ENCODE measurements at places on chromosomes 16 and 17.
A peak's percentile ranks its signal among the peaks of the same experiment; 100 is the strongest.

DNA sequence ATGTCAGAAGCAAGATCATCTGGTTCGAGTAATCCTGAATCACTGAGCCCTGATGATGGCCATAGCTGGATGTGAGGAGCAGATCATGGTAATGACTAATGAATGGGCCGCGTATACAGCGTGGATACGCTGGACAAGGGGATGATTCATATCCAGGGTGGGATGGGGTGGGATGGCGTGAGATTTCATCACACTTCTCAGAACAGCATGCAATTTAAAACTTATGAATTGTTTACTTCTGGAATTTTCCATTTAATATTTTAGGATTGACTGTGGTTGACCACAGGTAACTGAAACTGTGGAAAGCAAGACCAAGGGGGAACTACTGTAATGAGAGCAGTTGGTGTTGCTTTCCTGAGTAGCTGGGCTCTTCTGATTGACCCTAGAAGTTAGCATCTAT is 225.5 kb downstream of the STX8 start:
- H3K27ac ChIP-seq, result no peak overlapping the region
- peaks cover 13% of the 10 kb centered on the region for H3K4me1 ChIP-seq
- DNase-seq, result no peak
- no peaks in the 10 kb centered on the region for H3K27me3 ChIP-seq

- no peaks in the 10 kb centered on the region for H3K36me3 ChIP-seq
- DNase-seq, result no peak
- no peak overlapping the region for H3K4me3 ChIP-seq
- H3K4me1 ChIP-seq, result no peaks in the 10 kb centered on the region
Measured at GRCh38 chr16:8346294-8346693, 244.0 kb downstream of the TMEM114 start.

GRCh38 chr16:22664561-22664997 is 149.4 kb upstream of the HS3ST2 start:
- no peak overlapping the region for H3K27ac ChIP-seq
- no peaks in the 10 kb centered on the region for H3K36me3 ChIP-seq
- DNase-seq, result no peak
- no peaks in the 10 kb centered on the region for H3K4me1 ChIP-seq
- H3K4me3 ChIP-seq, result no peak overlapping the region

DNA sequence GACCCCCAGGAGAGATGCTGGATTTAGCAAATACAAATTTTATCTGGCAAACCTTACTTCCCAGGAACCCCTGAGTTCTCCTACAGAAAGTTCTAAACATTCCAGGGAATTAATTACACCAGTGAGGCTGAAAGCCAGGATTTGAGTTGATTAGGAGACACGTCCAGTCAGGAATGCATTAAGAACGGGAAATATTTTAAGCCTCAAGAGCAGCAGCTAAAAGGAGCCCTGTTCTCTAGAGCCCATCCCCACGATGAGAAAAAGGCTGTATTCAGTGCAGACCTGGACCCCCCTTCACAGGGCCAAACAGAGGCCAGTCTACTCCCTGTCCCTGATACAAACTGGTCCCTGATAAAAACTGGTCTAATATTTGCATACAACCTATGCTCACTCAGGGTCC is 55.0 kb downstream of the VAT1L start:
- H3K27ac ChIP-seq, result no peak overlapping the region
- no peak for DNase-seq
- no peaks in the 10 kb centered on the region for H3K4me1 ChIP-seq

GRCh38 chr17:78963378-78963777 is 16.3 kb downstream of the LGALS3BP start:
- no peak overlapping the region for H3K27ac ChIP-seq
- no peaks in the 10 kb centered on the region for H3K4me1 ChIP-seq
- no peaks in the 10 kb centered on the region for H3K36me3 ChIP-seq

DNA sequence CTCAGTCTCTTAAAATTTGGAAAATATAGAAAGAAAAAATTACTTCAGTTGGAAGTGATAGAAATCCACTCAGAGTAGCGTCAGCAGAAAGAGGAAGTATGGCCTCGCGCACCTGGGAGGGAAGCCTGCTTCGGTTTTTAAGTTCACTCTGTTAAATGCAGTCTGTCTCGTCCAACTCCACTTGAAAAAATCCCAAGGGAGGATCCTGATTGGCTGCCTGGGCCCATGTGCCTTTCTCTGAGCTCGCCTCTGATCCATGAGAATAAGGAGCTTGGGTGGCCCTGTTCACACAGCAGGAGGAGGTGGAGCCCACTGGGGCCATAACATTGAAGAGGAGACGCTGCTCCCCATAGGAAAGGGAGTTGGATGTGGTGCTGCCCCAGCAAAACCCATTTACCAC is 40.7 kb downstream of the DNAJA2 start:
- H3K4me3 ChIP-seq, result no peak overlapping the region
- H3K4me1 ChIP-seq, result peaks cover 1% of the 10 kb centered on the region
- no peaks in the 10 kb centered on the region for H3K27me3 ChIP-seq
- peak overlapping the region; percentile 50 for H3K27ac ChIP-seq
- peaks cover 8% of the 10 kb centered on the region for H3K36me3 ChIP-seq
- no peak for DNase-seq

DNA sequence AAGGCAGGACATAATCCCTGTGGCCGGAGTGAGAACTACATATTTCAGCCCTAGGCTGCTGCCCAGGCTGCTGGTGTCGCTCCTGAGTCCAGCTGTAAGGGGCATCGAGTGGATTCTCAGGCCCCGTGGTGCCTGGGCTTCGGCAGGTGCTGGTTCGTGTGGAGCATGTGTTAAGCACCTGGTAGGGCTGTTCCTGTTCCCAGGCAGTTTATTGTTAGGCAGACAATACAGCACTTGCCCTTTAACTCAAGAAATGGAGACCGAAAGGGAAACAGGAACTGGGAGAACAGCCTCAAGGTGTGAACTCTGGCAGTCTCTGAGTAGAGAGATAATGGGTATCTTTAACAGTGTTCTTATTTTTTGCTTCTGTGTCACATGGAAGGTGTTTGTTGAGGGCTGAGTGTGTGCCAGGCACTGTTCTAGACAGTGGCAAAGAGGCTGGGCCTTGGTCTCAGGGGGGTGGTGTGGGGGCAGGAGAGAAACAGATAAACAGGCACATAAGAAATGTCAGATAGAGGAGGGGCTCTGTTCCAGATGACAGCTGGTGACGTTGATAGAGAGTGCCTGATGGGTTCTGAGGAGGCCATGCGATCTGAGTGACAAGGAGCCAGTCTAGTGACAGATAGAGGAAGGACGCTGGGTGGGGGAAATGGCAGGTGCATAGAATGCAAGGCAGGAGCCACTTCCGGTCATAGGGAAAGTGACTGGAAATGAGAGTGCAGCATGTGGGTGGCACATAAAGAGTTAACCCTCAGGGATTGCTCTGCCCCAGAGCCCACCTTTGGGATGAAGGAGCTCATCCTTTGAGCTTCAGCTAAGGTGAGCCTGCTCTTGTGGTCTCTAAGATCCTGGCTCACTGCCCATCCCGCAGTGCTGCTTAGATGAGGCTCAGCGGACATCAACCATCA is 33.8 kb downstream of the EPN2 start:
- H3K4me1 ChIP-seq, result peaks cover 5% of the 10 kb centered on the region
- peaks cover 13% of the 10 kb centered on the region for H3K27me3 ChIP-seq
- DNase-seq, result no peak
- H3K27ac ChIP-seq, result no peak overlapping the region
- no peak overlapping the region for H3K4me3 ChIP-seq

- no peaks in the 10 kb centered on the region for H3K4me1 ChIP-seq
- H3K36me3 ChIP-seq, result no peaks in the 10 kb centered on the region
- DNase-seq, result no peak
- no peak overlapping the region for H3K4me3 ChIP-seq
Measured at GRCh38 chr17:69677130-69677529, 262.6 kb downstream of the MAP2K6 start.

Measured in activated T-cell treated with anti-CD3 and anti-CD28 coated beads, Interleukin-2, amount 50 U/mL, for 24 hours (primary cell).